Posterior cingulate gyrus (tissue), 11 donors: ENCODE measurements at places on chromosomes 3 and 15.

DNA sequence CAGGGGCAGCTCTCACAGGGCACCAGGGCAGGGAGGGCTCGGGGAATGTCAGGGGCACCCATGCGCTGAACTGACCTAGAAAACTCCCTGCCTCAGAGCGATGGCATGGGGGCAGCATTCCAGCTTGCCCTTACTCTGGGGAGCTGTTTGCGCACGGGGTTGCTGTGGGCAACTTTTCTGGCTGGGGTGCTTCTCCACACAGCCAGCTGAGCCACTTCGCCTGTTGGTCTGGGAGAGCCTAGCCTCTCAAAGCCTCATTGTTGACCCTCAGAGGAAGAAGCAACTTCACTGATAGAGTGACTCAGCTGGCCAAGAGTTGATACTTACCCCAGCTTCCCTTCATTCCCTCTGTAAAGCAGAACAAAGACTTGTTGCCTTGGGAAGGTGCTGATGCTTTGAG lies 42.6 kb upstream of the MRPS22 start:
- DNase-seq, result no peak

GRCh38 chr3:49529567-49529966 lies 24.7 kb upstream of the BSN start:
- DNase-seq, result no peak

DNA sequence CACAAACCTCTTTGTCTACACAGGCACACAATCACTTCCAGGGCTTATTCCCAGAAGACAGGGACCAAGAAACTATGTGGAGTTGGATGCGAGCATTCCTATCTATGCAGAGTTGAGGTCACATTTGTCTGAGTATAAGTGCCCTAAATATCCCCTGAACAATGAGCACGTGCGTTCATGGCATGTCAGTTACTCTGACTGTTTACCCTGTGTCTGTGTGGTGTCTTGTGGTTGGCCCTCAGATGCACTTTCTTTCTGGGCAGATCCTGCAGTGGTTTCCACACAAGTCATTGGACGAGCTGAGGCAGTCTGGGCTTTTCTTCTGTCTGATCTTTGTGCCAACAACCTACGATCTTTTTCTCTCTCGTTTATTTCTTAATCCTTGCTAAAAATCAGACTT lies 134.5 kb downstream of the FBN1 start:
- no peak for DNase-seq

DNA sequence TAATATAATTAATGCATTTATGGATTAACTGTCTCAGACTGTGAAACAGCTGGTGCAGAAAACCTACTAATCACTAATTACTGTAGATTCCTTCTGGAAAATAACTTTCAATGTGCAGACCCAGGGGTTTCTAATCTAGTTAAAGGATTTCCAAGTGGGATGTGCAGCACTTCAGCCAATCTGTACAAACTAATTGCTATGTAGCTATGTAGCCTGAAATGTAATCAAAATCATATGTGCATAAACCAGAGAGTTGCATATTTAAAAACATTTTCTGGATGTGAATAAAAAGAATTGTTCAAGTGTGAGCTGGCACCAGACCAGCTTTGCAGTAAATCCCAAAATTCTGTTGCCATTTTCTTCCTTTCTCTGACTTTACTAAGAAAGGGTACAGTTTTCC lies 127.5 kb upstream of the CD96 start:
- DNase-seq, result no peak

DNA sequence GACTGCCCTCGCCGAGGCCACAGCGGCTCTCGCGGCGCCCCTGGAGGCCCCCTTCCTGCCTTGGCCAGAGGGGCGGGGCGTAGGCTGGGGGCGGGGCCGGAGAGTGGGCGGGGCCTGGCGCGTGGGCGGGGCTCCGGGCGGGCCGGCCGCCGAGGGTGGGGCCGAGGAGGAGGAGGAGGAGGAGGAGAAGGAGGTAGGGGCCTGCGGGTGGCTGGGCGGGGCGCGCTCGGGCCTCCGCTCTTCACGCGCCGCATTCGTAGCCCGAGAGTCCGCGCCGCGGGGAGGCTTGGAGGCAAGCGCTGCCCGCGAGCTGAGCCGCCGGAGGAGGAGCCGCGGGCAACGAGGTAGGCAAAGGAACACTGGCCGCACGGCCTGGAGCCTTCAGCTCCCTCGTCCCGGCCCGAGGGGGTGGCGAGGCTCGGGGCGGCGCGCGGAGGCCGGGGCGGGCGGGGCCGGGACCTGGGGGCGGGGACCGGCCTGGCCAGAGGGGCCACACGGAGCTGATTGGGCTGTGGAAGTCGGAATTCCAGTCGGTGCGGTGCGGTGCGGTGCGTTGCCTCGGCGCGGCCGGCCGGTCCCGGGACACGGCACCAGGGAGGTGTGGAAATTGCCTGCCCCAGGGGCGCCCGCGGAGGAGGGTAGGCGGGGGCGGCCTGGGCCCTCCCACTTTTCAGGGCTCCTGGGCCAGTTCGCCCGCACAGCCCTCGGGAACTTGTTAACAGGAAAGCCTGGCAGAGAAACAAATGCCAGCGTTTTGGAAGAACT lies at the start of gene PPP2R3A:
TSS of gene PPP2R3A (plus strand) at position 223 of the 765 bp plus-strand sequence. CDS start 35,771 bp downstream, outside the sequence.
- peak; percentile 75 for DNase-seq

DNA sequence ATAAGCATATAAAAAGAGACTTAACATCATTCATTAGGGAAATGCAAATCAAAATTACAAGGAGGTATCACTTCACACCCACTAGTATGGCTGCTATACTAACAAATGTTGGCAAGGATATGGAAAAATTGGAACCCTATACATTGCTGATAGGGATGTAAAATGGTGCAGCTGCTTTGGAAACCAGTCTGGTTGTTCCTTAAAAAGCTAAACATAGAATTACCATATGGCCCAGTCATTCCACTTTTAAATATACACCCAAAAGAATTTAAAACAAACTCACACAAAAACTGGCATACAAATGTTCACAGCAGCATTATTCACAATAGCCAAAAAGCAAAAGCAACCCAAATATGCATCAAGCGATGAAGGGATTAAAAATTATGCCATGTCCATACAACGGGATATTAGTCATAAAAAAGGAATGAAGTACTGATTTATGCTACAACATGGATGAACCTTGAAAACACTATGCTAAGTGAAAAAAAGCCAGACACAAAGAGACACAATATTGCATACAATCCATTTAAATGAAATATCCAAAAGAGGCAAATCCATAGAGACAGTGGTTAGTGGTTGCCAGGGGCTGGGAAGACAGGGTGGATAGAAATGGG lies 118.3 kb downstream of the OSBPL10 start:
- no peak for DNase-seq

DNA sequence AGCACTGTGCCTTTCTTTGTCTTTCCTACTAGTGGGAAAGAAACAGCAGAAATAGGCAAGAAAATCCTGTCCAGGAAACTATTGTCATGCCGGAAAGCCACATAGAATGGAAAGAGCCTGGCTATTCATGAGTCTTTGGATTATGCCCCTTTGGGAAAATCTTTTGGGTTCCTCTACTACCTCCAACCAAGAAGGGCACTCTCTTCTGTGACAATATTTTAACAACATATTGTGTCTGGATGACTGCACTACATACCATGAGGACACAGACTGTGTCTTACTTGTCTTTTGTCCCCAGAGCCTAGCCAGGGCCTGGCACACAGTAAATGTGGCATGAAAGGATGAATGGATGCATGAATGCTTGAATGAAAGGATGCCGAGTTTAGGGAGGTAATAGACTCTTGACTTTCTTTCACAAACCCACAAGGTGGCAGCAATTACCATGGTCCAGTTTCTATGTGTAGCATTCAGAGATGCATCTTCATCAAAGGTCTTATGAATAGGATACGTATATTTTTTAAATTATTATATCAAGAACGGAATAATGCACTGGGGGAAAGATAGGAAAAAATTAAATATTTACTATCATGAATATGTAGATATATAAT lies 30.3 kb downstream of the ARL14 start:
- no peak for DNase-seq

DNA sequence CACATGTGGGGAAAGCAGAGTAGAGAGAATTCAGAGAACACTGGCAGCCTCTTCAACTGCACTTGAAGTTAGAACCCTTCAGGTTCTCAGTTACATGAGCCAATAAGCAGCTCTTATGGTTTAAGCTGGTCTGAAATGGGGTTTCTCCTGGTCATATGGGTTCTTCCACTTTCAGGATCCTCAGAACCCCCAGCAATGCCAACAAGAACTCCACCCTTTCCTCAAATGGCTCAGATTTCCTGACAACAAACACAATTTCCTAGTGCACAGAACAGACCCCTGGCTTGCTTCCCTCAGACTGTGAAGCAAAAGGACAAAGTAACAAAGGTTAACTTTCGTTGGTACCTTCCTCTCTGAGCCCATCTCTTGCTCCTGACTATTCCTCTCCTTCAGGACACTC lies 23.9 kb upstream of the FRMD4B start:
- no peak for DNase-seq

DNA sequence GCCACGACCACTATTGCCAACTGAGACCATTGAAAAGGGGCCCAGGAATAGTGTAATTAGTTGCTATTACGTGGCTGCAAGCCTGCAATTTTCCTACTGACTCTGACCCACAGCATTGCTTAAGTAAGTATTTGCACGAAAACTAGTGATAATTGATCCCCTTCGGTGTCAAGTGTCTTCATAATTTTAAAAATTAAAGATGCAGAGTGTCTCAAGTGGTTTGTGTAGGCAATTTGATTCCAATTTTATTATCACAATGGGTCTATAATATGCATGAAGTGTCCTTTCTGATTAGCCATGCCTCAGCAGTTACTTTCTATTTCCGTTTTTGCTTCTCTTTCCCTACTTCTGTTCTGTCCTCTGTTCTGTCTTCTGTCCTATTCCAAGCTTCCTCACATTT lies 259.2 kb downstream of the C3orf38 start:
- DNase-seq, result no peak
